CD4-positive, alpha-beta memory T cell (primary cell): ENCODE measurements at places on chromosomes 12 and 14. TPM values are rescaled to one million over a fixed set of nuclear protein-coding genes. Genes with fewer than 3 reads are reported as not detected.

DNA sequence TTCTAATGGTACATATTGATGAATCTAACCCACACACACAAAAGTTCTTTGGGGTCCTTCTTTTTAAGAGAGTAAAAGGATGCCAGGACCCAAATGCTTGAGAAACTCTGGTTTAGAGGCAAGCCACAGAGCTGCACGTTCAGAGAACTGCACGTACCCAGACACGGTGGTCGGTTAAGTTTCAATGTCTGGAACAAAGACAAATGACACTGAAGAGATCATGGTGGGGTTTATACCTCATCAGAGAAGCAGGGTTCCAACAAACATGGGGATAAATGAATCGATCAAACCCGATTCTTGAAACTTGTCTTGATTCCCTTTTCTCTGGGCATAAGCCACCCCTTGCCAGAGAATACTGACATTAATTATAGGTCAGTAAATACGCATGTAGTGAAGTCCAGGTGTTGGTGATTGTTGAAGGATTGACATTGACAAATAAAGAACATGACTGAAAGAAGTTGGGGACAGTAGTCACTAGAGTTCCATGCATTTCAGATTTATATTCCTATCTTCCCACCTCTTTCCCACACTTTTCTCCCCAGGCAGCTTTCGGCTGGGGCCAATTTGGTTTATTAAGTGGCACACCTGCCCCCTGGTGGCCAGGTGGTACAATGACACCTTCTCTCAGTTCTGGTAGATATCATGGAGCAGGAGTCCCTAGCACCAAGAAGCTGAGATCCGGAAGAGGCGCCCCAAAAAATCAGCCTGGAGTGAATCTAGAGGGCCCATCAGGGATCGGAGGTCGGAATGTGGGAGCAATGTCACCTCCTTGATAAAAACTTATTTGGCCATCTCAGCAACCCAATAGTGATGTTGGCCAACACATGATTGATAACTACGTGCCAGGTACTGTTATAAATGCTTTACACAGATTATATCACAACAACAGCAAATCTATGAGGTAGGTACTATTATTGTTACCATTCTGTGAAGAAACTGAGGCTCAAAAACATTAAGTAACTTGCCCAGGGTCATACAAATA is 17.8 kb upstream of the HDAC7 start:
- DNase-seq, result peak; percentile 68
- H3K4me3 ChIP-seq, result no peak overlapping the region
- no peak overlapping the region for H3K27ac ChIP-seq
- peaks cover 47% of the 10 kb centered on the region for H3K4me1 ChIP-seq

DNA sequence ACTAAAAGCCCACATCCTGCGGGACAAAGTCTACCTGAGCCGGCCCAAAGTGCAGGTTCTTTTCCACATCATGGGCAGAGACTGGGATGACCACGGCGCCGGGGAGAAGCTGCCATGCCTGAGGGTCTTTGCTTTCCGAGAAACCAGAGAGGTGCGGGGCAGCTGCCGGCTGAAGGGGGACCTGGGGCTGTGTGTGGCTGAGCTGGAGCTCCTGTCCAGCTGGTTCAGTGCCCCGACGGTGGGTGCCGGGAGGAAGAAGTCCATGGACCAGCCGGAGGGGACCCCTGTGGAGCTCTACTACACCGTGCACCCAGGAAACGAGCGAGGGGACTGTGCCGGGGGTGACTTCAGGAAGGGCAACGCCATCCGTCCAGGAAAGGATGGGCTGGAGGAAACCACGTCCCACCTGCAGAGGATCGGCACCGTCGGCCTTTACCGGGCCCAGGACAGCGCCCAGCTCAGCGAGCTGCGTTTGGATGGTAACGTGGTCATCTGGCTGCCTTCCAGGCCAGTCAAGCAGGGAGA is 148.1 kb downstream of the TMEM132C start:
- no peaks in the 10 kb centered on the region for H3K27me3 ChIP-seq
- DNase-seq, result no peak
- H3K36me3 ChIP-seq, result no peaks in the 10 kb centered on the region
- H3K27ac ChIP-seq, result no peak overlapping the region

- no peaks in the 10 kb centered on the region for H3K27me3 ChIP-seq
- no peaks in the 10 kb centered on the region for H3K36me3 ChIP-seq
- no peak for DNase-seq
- H3K4me3 ChIP-seq, result no peak overlapping the region
- H3K27ac ChIP-seq, result no peak overlapping the region
These were observed 2.6 kb downstream of the P2RX7 start for GRCh38 chr12:121135320-121135719.

Gene KLHDC1
- 13.6 TPM for total RNA-seq

Gene PRKD1
- total RNA-seq, result not detected
